ENCODE measurements at places on chromosomes 12 and 14. TPM values are rescaled to one million over a fixed set of nuclear protein-coding genes. Genes with fewer than 3 reads are reported as not detected.

AQP5 gene
- 0.05 TPM for polyA plus RNA-seq

CNPY2 gene
- 65.0 TPM for polyA plus RNA-seq

PTPRR gene
- polyA plus RNA-seq = 0.15 TPM

INHBC gene
- not detected for polyA plus RNA-seq

LUM gene
- 3.7 TPM for polyA plus RNA-seq

ASPG gene
- polyA plus RNA-seq = 0.61 TPM

NINJ2 gene
- polyA plus RNA-seq = 49.1 TPM

C3AR1 gene
- polyA plus RNA-seq = 1.4 TPM

PGF gene
- 2.5 TPM for polyA plus RNA-seq

SOAT2 gene
- polyA plus RNA-seq = 0.07 TPM

PNMA1 gene
- 19.6 TPM for polyA plus RNA-seq

PTPRO gene
- polyA plus RNA-seq = 0.29 TPM

SLC7A8 gene
- 44.2 TPM for polyA plus RNA-seq
